ENCODE measurements at places on chromosomes 12 and 14.

DNA sequence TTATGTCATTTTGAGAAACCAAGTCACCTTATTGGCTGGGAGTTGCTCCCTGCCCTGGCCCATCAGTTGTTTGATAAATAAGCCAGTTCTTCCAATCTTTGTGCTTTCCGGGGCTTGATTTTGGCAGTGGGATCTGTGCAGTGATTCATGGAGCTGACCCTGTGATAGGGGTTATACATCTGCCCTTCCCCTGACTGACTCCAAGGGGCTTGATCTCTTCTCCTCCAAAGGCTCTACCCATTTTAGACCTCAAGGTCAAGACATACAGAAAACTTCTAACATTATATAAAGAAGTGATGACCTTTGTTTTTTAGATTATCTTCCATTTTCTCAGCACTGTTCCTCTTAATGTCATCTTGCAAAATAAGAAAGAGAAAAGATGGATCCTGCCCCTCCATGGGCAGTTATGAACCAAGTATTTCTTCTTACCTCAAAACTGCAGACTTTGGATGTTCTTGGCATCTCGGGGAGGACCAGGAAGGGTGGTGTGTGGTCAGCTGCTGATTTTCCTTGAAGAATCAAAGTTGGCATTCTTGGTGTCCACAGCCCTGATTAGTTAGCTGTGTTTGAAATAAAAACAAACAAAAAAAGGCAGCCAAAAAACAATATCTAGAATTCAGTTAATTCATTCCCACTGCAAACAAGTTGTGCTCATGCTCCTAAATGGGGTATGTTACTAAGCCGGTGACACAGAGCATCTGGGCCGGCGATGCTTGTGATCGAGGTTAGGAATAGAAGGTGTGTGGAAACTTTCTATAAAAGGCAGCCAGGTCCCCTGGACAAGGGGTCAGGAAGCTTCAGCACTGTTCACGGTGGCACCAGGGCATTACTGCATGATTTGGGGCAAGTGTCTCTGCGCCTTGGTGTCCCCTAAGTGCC, 120.2 kb downstream of the SAMD4A start:
- DNase-seq: no peak

GRCh38 chr14:51441001-51441400, 201.0 kb downstream of the TMX1 start:
- no peak for DNase-seq

DNA sequence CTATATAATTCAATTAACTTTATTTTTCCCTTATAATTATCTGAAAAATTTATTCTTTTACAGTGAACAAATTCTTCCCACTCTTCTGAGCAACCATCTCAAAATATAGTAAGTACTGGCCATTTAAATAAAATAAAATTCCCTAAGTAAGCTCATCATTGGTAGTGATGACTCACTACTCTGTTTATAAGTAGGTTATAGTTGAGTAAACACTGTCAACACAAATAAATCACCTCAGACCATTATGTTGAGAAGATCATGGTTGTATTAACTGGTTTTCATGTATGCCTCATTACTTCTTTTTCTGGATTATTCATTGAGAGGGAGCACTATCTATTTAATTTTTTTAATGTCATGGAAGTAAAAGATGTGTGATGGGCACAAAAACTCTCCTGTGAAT, 220.5 kb downstream of the SEC23A start:
- DNase-seq: no peak

DNA sequence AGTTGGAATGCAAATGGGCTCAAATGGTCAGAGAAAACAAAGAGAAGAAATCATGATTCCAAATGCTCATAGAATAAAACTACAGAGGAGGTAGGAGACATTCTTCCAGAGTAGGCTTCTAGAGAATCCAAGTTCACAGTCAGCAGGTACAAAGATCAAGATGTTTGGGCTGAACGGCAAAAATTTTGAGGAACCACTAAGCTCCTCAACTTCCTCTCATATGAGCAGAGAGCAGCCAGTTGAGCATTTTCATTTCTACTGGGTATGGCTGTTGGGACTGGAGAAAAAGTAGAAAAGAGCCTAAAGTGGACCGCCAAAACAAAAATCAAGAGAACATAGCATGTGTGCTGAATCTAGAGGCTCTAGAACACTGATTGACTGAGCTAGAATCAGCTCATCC, 73.8 kb upstream of the ARID2 start:
- no peak for DNase-seq

GRCh38 chr12:46214668-46215436, 54.0 kb downstream of the SLC38A1 start:
- DNase-seq: no peak

- peak; percentile 91 for DNase-seq
These were observed at the start of gene LRRK2 for GRCh38 chr12:40224439-40225291. TSS of gene LRRK2 (plus strand) at chr12:40224997. CDS start at chr12:40225132, 135 bp downstream.

DNA sequence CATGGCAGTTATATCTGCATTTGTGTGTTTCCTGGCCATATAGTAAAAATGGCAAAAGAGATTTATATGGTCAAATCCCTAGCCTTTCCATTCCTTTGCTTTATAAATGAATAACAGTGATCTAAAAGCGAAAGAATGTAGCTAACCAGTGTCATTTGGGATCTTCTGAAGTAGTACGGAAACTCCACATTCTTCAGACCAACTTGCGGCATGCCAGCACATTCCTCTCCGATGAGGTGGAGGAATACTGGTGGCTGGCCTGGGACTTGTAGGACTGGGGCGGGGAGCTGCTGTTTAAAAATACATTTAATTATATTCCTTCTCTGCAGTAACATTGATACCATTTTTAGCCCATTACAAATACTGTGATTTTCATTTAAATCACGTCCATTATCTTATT, 85.3 kb downstream of the SAMD4A start:
- peak; percentile 99 for DNase-seq

GRCh38 chr12:126069549-126070165, 1004.4 kb downstream of the AACS start:
- peak; percentile 21 for DNase-seq

- no peak for DNase-seq
These were observed 891.1 kb downstream of the TMEM121 start for GRCh38 chr14:106417224-106418049.

GRCh38 chr12:81181691-81182090, 103.8 kb downstream of the ACSS3 start:
- no peak for DNase-seq

DNA sequence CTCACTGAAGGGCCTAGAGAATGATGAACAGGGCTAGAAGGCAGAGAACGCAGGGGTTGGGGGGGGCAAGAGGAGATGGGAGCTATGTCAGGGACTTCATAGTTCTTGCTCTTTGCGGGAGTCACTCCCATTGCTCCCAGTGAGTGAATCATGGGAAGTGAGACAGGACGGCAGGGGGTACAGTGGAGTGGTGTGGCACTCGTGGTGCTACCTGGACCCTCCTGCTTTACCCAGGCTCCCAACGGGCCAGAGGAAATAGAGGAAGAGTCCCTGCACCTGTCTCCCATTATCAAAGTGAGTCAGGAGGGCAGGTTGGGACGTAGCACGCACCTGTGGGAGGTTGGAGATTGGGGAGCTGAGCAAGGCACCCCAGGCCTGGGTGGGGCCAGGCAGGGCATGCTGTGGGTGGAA, 1.3 kb upstream of the KRT8 start:
- no peak for DNase-seq

DNA sequence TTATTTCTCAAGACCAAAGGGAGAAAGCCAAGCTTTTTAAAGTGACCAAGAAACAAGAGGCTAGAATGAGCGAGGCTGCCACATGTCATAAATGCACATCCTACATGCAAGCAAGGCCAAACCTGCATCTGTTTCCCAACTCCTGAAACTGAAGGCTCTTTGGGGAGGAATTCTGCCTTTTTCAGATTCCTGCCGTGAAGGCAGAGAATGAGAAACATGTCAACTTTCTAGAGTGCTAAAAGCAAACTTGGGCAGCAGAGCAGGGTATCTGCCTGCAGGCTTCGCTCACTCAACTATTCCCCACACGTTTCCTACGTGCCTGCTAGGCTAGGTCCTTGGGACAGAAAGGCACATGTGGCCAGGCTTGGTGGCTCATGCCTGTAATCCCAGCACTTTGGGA, 15.2 kb downstream of the DPF3 start:
- DNase-seq: no peak
